Activated T-helper 1 cell treated with anti-CD3 and anti-CD28 coated beads, Interleukin-2, amount 50 U/mL, for 16 hours (primary cell): ENCODE measurements at places on chromosomes 1 and 21.

DNA sequence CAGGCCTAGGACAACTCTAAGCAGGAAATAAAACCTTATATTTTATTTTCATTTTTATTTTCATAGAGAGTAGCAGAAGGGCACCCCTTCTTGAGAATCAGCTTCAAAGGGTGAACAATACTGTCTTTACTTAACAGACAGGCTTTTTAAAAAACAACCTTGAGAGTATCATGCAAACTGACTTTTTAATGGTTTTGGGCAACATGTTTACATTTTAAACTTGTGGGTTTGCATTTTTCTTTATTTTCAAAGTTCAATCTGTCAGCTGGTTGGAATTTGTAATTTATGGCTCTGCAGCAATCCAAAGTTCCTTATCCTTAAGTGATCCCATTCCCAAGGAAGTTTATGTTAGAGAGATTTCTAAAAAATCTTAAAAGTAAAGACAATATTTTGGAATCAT is 392.3 kb upstream of the ADAMTS5 start:
- no peak for DNase-seq

GRCh38 chr21:44353191-44353970 is at the start of gene TRPM2:
Gene TRPM2, plus strand, starts transcription at chr21:44353621. Its CDS starts 80 bp downstream, at chr21:44353701.
- no peak for DNase-seq

DNA sequence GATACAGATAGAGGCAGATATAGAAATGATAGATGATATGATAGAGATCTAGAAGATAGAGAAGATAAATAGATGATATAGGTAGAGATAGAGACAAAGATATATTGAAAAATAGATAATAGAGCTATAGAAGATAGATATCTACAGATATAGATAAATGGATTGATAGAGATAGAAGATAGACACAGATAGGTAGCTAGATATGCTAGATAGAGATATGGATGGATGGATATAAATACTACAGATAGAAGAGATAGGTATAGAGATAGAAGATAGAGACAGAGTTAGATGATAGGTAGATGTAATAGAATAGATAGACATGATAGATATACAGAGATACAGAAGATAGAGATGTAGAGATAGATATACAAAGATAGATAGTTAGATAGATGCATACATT is 21.4 kb downstream of the TRIM11 start:
- DNase-seq = no peak

- DNase-seq = no peak
Observed at GRCh38 chr1:76006234-76006633, 68.3 kb upstream of the ST6GALNAC3 start.

DNA sequence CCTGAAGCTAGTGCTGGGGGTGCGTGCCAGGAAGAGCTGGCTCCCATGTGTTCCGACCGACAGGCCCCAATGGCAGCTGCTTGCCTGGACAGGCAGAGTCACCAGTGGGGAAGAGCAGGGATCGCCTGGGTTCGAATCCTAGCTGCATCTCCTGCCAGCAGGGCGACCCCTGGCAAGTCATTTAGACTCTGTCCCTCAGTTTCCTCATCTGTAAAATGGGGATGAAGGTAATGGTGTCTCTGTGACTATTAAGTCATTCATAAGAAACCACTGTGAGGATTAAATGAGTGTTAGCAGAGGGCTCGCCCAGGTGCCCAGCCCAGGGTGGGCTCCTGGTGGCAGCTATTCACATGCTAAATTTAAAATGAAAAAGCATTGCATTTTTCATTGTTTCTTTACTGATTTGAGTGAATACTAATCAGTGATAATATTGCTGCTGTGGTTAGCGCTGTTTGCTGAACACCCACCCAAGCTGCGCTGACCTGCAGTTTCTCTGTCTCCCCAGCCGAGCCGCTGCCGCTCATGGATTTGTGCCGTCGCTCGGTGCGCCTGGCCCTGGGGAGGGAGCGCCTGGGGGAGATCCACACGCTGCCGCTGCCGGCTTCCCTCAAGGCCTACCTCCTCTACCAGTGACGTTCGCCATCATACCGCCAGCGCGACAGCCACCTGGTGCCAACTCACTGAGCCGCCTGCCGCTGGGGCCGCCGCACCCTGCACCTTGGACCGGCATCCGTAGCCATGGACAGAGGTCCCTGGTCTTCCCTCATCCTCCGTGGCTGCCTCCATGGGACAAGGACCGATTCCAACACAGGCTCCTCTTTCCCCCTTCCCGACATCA is 74.5 kb downstream of the SPSB1 start:
- no peak for DNase-seq

GRCh38 chr1:43438006-43438405 is 15.7 kb downstream of the HYI start:
- no peak for DNase-seq

DNA sequence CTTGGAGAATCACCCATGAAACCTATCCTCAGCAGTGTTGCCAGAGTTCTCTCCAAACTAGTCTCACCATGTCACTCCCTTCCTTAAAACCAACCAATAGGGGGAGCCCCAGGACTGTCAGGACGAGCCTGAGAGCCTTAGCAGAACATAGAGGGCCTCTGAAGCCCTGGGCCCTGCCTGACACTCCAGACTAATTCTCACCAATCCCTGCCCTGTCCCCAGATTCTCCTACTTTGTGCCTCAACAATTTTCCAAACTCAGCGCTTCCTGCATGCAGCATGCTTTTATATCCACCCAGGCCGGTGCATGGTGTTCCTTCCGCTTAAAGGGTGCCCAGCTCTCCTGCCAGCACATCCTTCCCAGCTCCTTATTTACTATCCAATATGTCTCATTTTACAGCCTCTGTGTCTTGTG is 42.7 kb downstream of the HSD3B1 start:
- no peak for DNase-seq

DNA sequence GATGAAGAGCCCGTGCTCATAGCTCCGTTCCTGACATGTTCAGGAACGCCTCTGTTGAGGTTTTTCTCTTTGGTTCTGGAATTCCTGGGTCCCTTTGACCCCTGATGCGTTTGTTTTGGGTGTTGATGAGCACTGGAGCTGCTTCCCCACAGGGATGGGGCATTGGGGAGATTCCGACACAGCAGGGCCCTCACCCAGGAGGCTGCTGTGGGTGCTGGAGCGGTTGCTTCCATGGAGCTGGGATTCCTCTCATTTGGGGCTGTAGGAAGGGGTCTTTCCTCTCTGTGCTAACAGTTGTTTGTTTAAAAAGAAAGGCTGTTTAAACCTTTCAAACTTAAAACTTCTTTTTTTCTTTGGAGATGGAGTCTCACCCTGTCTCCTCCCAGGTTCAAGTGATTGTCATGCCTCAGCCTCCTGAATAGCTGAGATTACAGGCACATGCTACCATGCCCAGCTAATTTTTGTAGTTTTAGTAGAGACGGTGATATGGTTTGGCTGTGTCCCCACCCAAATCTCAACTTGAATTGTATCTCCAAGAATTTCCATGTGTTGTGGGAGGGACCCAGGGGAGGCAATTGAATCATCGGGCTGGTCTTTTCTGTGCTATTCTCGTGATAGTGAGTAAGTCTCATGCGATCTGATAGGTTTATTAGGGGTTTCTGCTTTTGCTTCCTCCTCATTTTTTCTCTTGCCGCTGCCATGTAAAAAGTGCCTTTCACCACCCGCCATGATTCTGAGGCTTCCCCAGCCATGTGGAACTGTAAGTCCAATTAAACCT is 48.9 kb downstream of the SKI start:
- no peak for DNase-seq

DNA sequence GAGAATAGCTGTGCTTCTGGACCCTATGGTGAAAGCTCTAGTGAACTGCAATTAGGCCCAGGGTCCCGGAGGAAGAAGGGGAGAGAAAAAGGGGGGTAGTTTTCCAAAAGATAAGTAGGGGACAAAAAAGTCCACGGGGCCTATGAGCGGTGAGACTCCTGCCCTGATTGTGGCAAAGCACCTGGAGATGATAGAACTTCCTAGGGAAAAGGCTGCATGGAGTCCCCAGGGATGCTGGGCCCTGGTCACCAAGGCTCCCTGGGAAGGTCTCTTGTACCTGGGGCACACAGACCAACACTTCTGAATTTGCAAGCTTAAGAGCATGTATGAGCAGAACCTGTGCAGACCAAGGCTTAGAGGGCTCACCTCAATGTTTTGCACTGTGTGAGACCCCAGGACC is 5.4 kb upstream of the SHISA4 start:
- no peak for DNase-seq

GRCh38 chr1:154697710-154698109 is 89.7 kb upstream of the ADAR start:
- no peak for DNase-seq
